ENCODE measurements at places on chromosomes 7 and 10.

- H3K36me3 ChIP-seq: no peaks in the 10 kb centered on the region
- no peak overlapping the region for H3K27ac ChIP-seq
- H3K4me1 ChIP-seq: no peaks in the 10 kb centered on the region
- H3K4me3 ChIP-seq: no peak overlapping the region
- no peaks in the 10 kb centered on the region for H3K27me3 ChIP-seq
Measured at GRCh38 chr10:89283936-89284475, 17.8 kb upstream of the IFIT2 start.

DNA sequence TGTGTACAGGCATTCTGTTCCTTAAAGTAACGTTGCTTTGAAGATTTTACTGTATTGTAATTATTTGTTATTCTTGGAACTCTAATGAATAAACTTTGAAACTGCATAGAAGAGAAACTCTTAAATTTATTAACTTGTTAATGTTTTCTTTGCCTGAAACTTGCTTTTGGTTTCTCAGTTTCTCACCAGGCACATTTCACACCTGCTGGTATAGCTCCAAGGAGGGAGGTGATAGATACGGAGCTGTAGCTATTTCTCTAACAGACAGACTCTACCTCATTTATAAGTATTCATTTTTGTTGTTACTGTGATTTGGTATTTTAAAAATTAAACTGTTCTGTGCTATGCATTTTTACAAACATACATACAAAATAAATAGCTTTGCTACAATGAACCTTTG lies 32.7 kb downstream of the R3HCC1L start:
- no peak overlapping the region for H3K4me3 ChIP-seq
- peaks cover 55% of the 10 kb centered on the region for H3K36me3 ChIP-seq
- no peaks in the 10 kb centered on the region for H3K27me3 ChIP-seq
- no peak overlapping the region for H3K27ac ChIP-seq

DNA sequence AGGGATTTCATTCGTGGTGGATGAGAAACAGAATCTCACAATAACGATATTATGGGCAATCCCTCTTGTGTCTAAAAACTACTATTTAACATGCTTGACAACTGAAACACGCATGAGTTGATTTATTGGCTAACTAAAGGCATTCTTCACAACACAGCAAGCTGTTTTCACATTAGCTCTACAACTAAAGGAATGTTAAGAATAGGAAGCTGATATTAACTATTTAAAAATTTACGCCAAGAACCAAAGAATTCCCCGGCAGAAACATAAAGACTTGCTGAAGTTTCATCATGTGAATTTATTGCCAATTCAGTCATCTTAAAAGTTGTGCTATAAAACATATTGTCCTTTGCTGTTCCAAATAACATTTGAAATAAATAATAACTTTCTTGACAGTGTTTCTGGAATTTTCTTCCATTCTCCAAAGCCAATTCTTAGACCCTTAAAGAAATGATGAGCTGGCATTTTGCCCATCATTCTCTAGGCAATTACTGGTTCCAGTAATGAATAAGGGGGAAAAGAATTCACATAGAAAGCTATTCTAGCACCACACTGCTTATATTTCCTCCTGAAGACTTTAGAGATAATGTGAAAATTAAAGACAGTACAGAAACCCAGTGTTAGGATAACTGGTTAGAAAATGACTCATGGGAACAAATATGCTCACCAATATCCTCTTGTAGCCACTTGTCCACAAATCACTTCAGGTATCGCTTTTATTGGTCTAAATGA lies 233.1 kb downstream of the PARD3 start:
- DNase-seq: no peak
- H3K36me3 ChIP-seq: no peaks in the 10 kb centered on the region
- no peak overlapping the region for H3K27ac ChIP-seq
- H3K4me3 ChIP-seq: no peak overlapping the region
- H3K27me3 ChIP-seq: no peaks in the 10 kb centered on the region

DNA sequence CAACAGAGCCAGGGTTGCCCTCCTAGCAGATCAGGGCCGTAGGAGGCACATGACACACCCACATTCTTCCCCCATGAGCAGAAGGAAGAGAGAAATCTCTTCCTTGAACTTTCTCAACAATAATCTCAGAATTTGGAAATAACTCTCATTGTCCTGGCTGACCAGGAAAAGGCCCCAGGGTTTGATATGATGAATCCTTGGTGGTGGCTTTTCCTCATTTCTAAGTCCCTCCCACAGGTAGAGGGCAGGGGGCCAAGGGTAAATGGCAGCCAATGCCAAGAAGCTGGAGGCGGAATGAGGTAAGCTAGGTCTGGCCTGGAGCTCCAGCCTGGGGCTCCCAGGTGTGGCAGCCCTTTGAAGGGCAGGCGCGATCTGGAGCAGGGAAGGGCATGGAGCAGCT lies 67.8 kb downstream of the GRB10 start:
- H3K27me3 ChIP-seq: peaks cover 4% of the 10 kb centered on the region
- no peak overlapping the region for H3K4me3 ChIP-seq
- no peaks in the 10 kb centered on the region for H3K36me3 ChIP-seq
- no peak overlapping the region for H3K27ac ChIP-seq

DNA sequence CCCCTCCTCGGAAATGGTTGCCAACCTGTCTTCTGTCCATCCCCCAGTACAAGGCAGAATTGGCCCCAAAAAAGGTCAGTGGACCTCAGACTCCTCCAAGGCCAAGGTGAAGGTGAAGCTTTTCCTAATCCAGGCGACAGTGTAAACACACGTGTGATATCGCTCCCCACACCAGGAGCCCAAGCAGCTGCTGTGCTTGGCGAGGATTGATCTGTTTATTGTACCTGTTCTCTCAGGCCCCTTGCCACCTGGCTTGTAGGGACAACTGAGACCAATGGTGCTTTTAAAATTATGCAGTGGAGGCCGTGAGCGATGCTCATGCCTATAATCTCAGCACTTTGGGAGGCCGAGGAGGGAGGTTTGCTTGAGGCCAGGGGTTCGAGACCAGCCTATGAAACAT lies 66.1 kb upstream of the GTF2IRD1 start:
- H3K4me1 ChIP-seq: no peaks in the 10 kb centered on the region
- DNase-seq: no peak
- H3K27ac ChIP-seq: no peak overlapping the region
- no peaks in the 10 kb centered on the region for H3K36me3 ChIP-seq

DNA sequence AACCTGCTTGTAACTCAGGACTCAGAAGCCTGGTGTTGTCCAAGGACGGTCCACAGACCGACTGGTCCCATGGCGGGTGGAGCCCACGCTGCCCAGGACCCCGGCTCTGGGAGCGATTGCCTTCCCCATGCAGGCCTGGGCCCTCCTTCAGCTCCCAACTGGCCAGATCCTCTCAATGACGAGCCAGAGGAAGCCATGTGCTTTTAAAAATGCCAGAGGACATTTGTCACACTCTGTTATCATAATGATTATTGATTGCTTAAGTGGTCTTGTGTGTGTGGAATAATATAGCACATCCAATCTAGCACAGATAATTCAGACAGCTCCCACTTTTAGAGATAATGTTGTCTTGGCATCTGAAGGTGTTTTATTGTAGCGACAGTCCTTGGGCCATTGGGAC lies 22.6 kb upstream of the OGDHL start:
- no peak overlapping the region for H3K27ac ChIP-seq
- no peak for DNase-seq
- no peaks in the 10 kb centered on the region for H3K36me3 ChIP-seq
- no peak overlapping the region for H3K4me3 ChIP-seq
- H3K27me3 ChIP-seq: no peaks in the 10 kb centered on the region

DNA sequence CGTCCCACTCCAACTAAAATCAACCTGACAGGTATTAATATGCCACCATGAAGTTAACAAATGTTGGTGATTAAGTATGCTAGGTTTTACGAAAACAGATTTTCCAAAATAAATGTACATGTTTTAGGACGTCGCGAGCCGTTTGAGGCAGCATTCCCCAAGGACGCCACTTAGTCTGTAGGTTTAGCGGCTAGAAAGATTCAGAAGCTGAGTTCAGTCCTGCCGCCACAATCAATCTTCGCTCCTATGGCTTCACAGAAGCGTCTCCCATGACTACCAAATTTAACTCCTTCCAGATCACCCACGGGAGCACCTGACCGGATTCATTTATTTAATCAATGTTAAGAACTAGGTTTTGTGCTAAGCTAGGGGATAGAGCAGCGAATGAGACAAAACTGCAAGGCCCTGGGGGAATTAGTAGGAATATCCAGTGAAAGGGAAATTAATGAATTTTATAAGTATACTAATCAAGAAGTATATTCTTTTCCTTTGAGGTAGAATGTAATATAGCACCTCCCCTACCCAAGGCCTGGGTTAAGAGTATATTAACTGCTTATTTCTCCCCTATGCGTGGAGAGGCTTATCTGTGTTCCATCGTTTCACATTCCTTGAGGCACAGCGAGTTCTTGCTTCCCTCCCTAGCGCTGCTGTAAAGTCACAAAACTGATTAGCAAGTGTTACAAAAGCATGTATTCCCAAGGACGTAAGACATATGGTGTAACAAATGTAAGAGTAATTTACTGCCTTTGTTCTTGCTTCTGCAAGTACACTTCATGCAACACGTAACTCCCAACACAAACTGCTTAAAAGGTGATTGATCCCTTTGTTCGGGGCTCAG lies 994 bp upstream of the CYP51A1 start:
- peaks cover 23% of the 10 kb centered on the region for H3K4me1 ChIP-seq
- H3K36me3 ChIP-seq: no peaks in the 10 kb centered on the region
- no peaks in the 10 kb centered on the region for H3K27me3 ChIP-seq
- H3K4me3 ChIP-seq: peak overlapping the region; percentile 81

DNA sequence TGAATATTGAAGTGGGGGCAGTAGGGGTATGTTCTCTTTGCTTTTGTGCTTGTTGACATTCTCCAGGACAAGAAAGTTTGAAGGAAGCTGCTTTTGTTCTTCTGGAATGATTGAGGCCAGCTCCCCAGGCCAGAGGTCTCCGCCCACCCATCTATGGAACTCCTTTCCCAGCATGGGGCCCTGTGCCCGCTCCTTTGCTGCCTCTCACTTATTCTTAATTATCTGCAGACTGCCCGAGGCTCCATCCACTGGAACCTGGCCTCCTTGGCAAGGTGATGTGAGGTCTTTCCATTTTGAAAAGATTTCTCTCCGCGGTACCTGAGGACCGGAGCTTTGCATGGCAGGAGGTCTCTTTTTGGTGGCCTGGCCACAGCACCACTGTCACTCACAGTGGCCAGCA lies 39.3 kb upstream of the MKI67 start:
- DNase-seq: no peak
- H3K27ac ChIP-seq: no peak overlapping the region
- H3K4me3 ChIP-seq: no peak overlapping the region

DNA sequence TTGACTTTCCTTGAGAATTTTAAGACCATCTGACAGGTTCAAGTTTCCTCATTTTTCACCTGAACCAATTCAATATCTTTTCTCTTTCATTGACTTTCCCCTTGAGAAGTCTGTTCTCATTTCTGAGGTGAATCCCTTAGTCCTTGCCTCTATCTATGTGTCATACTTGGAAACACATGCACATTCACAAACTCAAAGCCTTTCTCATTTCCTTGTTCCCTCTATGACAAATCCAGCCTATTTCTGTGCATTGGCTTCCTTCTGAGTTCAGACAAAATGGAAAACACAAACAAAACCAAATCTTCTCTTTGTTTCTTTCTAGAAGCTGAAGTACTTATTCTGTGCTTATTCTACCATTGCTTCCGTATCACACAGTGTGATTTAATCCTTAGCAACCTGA lies 13.8 kb downstream of the PTTG1IP2 start:
- H3K4me1 ChIP-seq: no peaks in the 10 kb centered on the region
- H3K36me3 ChIP-seq: no peaks in the 10 kb centered on the region
- H3K27ac ChIP-seq: no peak overlapping the region
- no peak overlapping the region for H3K4me3 ChIP-seq
- DNase-seq: no peak
- peaks cover 3% of the 10 kb centered on the region for H3K27me3 ChIP-seq

GRCh38 chr7:99837649-99838361 lies 10.0 kb downstream of the CYP3A43 start:
- H3K36me3 ChIP-seq: no peaks in the 10 kb centered on the region
- no peak overlapping the region for H3K27ac ChIP-seq
- H3K4me3 ChIP-seq: no peak overlapping the region
- H3K27me3 ChIP-seq: peaks cover 1% of the 10 kb centered on the region
- DNase-seq: no peak
- no peaks in the 10 kb centered on the region for H3K4me1 ChIP-seq

GRCh38 chr10:60664859-60665258 lies 113.4 kb upstream of the CDK1 start:
- H3K36me3 ChIP-seq: no peaks in the 10 kb centered on the region
- no peak overlapping the region for H3K27ac ChIP-seq
- no peak for DNase-seq
- no peaks in the 10 kb centered on the region for H3K4me1 ChIP-seq
- H3K4me3 ChIP-seq: no peak overlapping the region

GRCh38 chr10:110547139-110547761 lies 20.2 kb upstream of the SMC3 start:
- peak; percentile 71 for DNase-seq
- peaks cover 22% of the 10 kb centered on the region for H3K27me3 ChIP-seq
- no peaks in the 10 kb centered on the region for H3K36me3 ChIP-seq
- H3K4me3 ChIP-seq: no peak overlapping the region

DNA sequence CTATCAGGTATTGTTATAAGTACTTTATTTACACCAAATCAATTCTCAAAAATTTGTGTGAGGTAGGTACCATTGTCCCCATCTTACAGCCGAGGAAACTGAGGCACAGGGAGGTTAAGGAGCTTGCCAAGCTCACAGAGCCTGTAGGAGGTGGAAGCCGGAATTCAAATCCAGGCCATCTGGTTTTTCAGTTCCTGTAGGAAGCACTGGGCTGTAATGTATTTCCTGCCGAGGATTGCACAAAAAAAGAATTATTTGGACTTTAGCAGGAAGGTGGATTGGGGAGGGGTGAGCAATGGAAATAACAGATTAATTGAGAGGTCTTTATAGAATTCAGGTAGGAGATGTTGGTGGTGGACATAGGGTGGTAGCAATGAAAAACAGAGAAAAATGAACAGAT lies 315.3 kb upstream of the AUTS2 start:
- no peak overlapping the region for H3K4me3 ChIP-seq
- H3K27me3 ChIP-seq: no peaks in the 10 kb centered on the region
- H3K4me1 ChIP-seq: no peaks in the 10 kb centered on the region
- DNase-seq: no peak
- no peaks in the 10 kb centered on the region for H3K36me3 ChIP-seq

- no peaks in the 10 kb centered on the region for H3K36me3 ChIP-seq
- peaks cover 3% of the 10 kb centered on the region for H3K27me3 ChIP-seq
- DNase-seq: no peak
Measured at GRCh38 chr7:92425311-92425947, 21.9 kb upstream of the GATAD1 start.

GRCh38 chr10:72334825-72335393 lies 19.8 kb downstream of the DNAJB12 start:
- H3K27me3 ChIP-seq: no peaks in the 10 kb centered on the region
- H3K36me3 ChIP-seq: peaks cover 12% of the 10 kb centered on the region
- peak overlapping the region; percentile 83 for H3K27ac ChIP-seq
- H3K4me3 ChIP-seq: no peak overlapping the region
- H3K4me1 ChIP-seq: peaks cover 73% of the 10 kb centered on the region

GRCh38 chr7:68828575-68828974 lies 769.7 kb upstream of the AUTS2 start:
- no peaks in the 10 kb centered on the region for H3K4me1 ChIP-seq
- H3K4me3 ChIP-seq: no peak overlapping the region
- H3K27ac ChIP-seq: no peak overlapping the region
- no peaks in the 10 kb centered on the region for H3K36me3 ChIP-seq

GRCh38 chr7:31003721-31004120 lies 40.0 kb downstream of the GHRHR start:
- H3K4me3 ChIP-seq: no peak overlapping the region
- H3K27ac ChIP-seq: no peak overlapping the region

GRCh38 chr10:32004161-32004591 lies 52.0 kb downstream of the KIF5B start:
- peaks cover 5% of the 10 kb centered on the region for H3K36me3 ChIP-seq
- H3K4me3 ChIP-seq: no peak overlapping the region
- peaks cover 5% of the 10 kb centered on the region for H3K4me1 ChIP-seq
- H3K27me3 ChIP-seq: no peaks in the 10 kb centered on the region
- peak overlapping the region; percentile 3 for H3K27ac ChIP-seq
